Germinal center (tissue), 1 donor: ENCODE measurements at places on chromosomes 1 and 21.

DNA sequence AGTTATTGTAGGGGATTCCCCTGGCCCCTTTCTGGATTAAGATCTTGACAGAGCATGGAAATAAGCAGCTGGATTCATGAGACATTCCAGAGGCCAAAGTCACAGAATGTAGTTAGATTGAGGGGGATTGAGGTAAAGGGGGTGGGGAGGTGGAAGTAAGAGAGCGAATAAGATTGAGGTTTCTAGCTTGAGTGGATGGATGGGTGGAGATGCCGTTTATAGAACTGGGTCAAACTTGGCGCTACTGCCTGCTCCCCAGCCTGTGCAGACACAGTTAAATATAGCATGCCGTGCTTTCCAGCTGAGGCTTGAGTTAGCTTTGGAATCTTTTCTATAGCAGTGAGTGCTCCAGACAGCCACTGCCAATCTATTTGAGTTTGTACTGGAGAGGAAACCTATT, 85.7 kb downstream of the DYRK1A start:
- no peak for DNase-seq

- DNase-seq, result no peak
Observed at GRCh38 chr21:45472445-45473365, 67.7 kb downstream of the COL18A1 start.

- DNase-seq, result no peak
Observed at GRCh38 chr1:12715896-12716437, at the start of gene AADACL3. Gene AADACL3 (plus strand): TSS chr1:12716110. CDS start chr1:12716177, 67 bp downstream.

DNA sequence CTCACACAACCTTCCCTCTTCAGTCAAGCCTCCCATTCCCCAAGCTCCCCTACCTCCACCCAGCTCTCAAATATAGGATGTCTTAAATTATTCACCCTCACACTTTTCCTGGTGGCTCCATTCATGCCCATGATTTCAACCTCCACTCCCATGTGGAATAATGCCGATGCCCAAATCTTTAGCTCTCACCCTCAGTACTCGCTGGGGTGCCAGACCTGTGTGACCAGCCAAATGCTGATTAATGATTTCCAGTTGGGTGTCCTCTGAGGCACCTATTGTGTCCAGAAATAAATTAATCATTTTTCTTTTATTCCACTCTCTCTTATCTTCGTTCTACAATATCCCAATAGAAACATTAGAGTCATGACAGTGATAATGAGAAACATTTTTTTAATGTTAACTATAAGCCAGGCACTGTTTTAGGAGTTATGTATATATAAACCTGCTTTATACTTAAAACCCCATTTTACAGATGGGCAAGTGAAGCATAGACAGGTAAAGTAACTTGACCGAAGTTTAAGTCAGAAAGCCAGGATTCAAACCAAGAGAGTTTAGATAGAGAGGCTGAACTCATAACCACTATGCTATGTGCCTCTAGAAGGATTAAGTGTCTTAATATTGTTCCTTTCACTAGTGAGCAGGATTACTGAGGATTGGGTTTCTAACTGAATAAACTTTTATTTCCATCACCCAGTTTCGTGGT, 209.7 kb downstream of the DUSP10 start:
- DNase-seq, result no peak

- no peak for DNase-seq
Observed at GRCh38 chr1:9121496-9122409, 7.1 kb downstream of the GPR157 start.

GRCh38 chr1:50156241-50157010, 47.7 kb downstream of the ELAVL4 start:
- DNase-seq, result no peak

- DNase-seq, result no peak
Observed at GRCh38 chr1:220761688-220762427, 13.7 kb downstream of the MTARC2 start.

- no peak for DNase-seq
Observed at GRCh38 chr1:179447489-179447888, 81.7 kb downstream of the AXDND1 start.

DNA sequence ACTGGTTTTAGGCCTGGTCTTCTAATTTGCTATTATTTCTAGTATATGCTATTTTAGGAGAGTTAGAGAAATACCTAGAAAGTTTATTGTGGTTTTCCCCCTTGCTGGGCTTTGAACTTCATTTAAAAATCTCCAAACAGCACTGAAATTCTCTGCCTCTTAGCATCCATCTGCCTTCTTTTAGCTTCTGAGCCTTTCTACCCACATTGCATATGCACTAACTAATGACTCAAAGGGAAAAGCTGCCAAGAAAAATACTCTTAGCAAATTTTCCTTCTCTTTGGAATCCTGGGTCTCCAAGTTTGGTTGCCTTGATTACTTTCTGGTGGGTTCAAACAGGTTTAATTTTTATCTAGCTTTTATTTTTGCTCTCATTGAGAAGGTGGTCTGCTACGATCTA, 408.4 kb upstream of the PTBP2 start:
- DNase-seq, result no peak

DNA sequence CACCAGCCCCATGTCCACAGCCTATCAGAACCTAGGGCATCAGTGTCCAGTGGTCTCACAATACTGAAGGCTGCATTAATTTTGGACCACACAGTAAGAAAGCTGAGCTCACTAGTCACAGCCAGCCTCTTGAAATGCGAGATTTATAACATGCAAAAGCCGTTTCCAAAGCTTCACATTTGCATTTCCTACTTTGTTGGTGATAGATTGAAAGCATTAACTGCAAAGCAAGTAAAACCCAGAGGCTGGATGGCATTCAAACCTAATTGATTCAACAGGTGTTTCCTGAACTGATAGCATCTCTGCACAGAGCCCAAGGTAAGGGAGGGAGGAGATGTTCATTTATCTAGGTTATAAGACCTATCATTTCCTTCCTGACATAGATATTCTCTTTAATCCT, 410.1 kb downstream of the OMA1 start:
- DNase-seq, result no peak
